Activated CD8-positive, alpha-beta memory T cell treated with anti-CD3 and anti-CD28 coated beads for 4 hours (primary cell): ENCODE measurements at places on chromosomes 2 and 18.

GRCh38 chr2:72033636-72034035 lies 114.0 kb downstream of the CYP26B1 start:
- DNase-seq = no peak

DNA sequence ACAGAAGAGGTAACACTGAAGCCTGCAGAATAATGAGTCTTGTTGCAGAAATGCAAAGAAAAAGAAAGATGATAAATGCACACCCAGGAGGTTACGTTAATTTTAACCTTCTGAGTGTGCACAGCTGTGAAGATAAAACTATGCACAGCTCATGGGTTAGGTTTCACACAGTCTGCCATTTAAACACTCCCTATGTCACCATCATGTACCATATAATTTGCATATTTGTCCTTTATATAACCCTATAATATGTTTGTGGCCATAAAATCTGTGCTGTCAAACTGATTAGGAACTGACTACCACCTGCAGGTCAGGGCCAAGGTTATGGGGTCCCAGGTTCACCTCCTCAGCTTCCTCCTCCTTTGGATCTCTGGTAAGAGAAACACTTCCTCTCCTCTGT lies 205.5 kb downstream of the RPIA start:
- no peak for DNase-seq

- no peak for DNase-seq
These were observed 31.5 kb upstream of the PTPRM start for GRCh38 chr18:7535436-7536205.

DNA sequence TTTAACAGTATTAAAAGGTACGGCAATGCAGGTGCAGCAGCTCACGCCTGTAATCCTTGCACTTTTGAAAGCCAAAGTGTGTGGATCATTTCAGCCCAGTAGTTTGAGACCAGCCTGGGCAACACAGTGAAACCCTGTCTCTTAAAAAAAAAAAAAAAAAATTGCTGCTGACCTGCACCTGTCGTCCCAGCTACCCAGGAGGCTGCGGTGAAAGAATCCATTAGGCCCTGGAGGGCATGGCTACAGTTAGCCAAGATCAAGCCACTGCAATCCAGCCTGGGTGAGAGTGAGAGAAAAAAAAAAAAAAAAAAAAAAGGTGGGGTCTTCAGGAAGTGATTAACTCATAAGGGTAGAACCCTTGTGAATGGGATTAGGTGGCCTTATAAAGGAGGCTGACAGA lies 12.8 kb downstream of the CUL3 start:
- DNase-seq = no peak

DNA sequence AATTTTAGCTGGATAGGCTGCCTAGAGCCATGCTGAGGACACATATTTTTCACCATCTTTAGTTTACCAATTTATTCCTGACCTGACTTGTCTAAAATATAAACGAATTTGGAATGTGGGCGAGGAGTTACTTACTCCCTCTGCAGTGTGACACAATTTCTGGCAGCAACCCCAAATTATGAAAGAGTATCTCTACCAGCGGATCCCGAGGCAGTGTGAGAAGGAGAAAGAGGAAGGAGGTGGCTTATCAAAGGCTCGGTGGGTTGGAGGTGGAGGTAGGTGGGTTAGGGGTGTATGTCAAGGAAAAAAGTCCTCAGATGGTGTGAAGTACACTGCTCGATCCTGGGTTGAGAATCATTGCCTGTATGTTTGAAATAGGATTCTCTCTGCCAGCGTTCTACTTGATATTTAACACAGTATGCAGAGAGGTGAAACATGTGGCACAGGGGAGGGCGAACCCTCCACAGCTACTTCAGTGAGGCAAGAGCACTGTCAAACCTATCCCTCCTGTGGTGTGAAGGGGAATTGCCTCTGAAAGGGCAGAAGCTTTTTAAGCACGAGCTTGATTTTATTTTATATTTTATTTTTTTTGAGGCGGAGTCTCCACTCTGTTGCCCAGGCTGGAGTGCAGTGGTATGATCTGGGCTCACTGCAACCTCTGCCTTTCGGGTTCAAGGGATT lies 76.0 kb downstream of the RFTN2 start:
- DNase-seq = no peak
